ENCODE measurements at places on chromosomes 1 and 21.

DNA sequence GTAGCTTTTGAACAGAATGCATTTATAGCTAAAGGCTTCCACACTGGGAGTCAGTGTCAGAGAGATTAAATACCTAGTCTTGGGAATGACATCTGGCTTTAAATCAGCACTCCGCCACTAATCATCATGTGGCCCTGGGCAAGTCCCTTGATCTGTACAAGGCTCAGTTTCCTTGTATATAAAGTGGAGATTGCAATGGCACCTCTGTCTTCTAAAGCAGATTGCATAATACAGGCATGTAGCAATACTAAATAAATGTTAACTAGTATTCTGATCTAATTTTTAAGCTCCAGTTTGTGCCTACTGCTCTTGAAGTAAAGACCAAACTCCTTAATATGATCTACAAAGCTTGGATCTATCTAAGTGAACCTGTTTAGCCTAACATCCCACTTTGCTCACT is 249.4 kb downstream of the PLPP3 start:
- DNase-seq = no peak

- DNase-seq = no peak
Measured at GRCh38 chr21:43020177-43020576, 45.8 kb downstream of the PKNOX1 start.

DNA sequence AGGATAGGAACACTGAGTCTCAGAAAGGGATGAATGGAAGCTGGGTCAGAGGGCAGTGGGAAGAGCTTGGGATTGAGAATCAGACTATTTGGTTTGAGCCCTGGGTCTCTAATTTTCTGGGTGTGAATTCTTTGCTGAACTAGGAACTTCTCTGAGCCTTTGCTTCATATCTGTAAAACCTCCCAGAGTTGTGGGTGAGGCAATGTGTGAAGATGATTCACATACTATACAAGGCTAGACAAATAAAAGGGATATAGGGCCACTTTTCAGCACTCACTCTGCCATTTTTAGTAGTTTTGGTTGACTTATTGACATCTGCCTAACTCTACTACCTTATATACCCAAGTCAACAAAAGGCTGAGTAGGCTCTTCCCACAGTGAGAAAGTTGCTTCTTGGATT is 77.7 kb upstream of the JUN start:
- DNase-seq = no peak

GRCh38 chr1:89998306-89998705 is 3.4 kb downstream of the ZNF326 start:
- no peak for DNase-seq

GRCh38 chr1:227072991-227073390 is 132.9 kb downstream of the COQ8A start:
- DNase-seq = no peak

DNA sequence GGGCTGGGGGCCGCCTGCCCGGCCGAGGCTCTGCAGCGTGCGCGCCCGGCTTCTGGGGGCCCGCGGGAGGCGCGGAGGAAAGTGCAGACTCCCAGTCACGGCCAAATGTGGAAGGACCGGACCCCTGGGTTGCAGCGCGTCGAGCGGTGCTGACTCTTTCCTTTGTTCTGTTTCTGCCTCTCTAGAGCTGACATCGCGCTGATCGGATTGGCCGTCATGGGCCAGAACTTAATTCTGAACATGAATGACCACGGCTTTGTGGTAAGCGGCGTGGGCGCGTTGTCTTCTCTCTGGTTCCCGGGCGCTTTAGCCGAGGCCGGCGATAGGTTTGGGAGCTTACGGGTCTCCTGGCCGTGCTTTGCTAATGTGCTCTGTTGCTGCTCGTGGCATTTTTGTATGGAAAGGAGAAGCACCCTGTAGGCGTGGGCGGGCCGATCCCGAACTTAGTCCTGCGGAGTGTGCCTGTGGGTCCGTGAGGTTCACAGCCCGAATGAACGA is 629 bp downstream of the PGD start:
- no peak for DNase-seq

GRCh38 chr1:39196244-39197215 is 8.0 kb upstream of the MACF1 start:
- DNase-seq = no peak

DNA sequence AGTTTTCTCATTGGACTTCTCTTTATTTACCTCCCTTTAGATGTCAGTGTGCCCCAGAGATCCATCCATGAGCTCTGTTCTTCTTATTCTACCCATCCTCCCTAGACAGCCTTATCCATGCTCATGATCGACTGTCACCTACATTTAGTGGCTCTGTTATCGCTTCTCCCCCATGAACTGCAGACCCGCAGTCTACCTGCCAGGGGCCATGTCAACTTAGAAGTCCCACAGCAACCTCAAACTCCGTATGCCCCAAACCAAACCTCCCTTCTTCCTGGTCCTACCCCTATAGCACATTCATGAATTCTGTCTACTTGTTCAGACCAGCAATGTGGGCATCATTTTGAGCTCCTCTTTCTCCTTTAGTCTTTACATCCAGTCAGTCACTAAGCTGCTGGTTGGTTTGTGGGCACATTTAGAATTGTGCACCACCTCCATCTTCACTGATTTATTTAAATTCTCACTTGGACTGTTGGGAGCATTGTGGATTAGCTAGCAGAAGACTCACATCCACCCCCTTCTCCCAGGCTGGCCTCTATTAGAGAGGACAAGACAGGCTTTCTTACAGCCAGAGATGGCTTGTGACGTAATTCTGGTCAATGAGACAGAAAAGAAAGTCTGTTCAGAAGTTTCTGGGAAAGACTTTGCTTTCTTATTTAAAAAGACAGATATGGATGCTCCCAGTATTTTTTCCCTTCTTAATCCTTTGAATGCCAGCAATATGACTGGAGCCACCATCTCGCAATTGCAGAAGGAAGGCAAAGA is 19.1 kb downstream of the C1orf116 start:
- DNase-seq = no peak

GRCh38 chr1:21104683-21105082 is 72.0 kb downstream of the EIF4G3 start:
- DNase-seq = no peak

DNA sequence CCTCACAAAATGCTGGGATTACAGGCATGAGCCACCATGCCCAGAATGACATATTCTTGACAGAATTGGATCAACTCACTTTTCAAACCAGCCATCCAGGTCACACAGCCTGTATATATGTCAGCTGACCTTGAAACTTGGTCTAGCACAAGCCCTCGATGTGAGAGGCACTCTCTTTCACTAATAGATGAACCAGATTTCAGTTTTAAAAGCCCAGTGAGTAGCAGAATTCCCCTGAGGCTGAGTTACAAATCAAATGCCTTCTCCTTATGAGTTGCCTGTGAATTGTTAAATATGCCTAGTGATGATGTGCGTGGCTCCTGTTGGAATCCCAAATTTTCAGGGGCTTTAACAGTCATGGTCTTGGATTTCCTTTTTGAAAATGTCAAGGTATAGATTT is 88.7 kb downstream of the CD247 start:
- no peak for DNase-seq

GRCh38 chr21:32957545-32957944 is 68.2 kb upstream of the OLIG2 start:
- no peak for DNase-seq

- peak; percentile 82 for DNase-seq
Measured at GRCh38 chr1:44029260-44029910, 1.9 kb downstream of the SLC6A9 start.

- DNase-seq = no peak
Measured at GRCh38 chr21:31335957-31336738, 7.9 kb downstream of the TIAM1 start.

DNA sequence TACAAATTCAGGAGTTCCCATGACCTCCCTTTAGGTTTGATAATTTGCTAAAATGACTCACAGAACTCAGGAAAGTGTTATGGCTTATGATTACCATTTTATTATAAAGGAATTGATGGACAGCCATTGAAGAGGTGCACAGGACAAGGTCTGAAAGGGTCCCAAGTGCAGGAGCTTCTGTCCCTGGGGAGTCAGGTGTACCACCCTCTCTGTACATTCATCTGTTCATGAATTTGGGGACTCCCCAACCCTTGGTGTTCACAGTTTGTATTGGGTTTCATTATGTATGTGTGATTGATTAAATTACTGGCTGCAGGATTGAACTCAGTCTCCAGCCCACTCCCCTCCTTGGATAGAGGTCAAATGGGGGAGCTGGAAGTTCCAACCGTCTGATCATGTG is 10.8 kb upstream of the IL10RB start:
- DNase-seq = no peak

- no peak for DNase-seq
Measured at GRCh38 chr1:9191231-9191630, 43.3 kb upstream of the H6PD start.

DNA sequence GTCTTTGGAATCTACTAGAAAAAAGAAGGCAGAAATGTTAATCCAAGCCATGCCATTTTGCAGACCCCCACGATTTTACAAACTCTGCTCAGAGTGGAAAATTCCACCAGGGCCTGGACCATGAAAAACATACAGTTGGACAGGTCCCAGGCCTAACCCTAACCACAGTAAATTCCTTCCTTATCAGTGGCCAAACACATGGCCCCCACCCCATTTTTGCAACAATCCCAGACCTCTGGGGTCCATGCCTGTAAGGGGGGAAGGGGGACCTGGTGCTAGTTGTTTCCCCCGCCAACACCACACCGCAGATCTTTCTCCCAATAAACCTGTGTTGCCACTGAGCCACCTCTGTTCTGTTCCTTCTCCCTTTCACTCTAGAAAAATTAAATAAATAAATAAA is 1352.7 kb downstream of the AMY1C start:
- DNase-seq = no peak

GRCh38 chr1:50877641-50878040 is 82.4 kb downstream of the FAF1 start:
- no peak for DNase-seq

- DNase-seq = no peak
Measured at GRCh38 chr1:69645477-69645876, 77.8 kb downstream of the LRRC7 start.

GRCh38 chr1:29197993-29198392 is 16.3 kb upstream of the SRSF4 start:
- DNase-seq = no peak

GRCh38 chr1:190507357-190507756 is 29.7 kb upstream of the BRINP3 start:
- DNase-seq = no peak

- no peak for DNase-seq
Measured at GRCh38 chr1:183632114-183632513, 3.5 kb downstream of the ARPC5 start.

- no peak for DNase-seq
Measured at GRCh38 chr1:46637444-46638083, 21.0 kb upstream of the MOB3C start.

DNA sequence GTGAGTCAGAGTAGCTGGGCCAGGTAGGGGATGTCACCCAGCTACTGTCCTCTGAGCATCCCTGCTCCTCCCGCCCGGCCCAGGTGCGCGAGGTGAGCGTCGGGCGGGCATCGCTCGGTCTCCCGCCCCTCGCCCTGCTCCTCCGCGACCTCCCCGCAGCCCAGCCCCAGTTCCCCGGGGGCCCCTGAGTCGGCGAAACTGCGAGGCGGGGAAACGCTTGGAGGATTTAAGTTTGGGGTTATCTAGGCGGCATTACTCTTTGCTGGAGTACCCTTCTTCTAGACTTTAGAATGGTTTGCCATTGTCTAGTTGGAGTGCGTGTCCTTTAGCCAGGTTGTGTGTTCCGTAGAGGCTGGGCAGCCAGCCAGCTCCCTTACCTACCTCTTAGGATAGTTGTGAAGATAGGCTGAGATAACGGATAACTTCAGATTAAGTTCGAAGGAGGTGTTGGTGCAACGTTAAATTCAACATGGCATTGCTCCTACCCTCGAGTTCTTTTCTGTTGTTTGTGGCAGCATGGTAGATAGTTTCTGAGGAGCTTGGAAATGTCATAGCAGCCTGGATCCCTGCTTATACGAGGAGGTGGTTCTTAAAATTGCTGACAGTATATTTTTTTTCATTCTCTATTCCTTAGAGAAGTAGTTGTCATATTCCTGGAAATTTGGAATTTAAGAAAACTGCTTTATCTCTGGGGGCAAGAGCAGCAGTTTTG is 697 bp downstream of the AGO3 start:
- DNase-seq = peak; percentile 10

DNA sequence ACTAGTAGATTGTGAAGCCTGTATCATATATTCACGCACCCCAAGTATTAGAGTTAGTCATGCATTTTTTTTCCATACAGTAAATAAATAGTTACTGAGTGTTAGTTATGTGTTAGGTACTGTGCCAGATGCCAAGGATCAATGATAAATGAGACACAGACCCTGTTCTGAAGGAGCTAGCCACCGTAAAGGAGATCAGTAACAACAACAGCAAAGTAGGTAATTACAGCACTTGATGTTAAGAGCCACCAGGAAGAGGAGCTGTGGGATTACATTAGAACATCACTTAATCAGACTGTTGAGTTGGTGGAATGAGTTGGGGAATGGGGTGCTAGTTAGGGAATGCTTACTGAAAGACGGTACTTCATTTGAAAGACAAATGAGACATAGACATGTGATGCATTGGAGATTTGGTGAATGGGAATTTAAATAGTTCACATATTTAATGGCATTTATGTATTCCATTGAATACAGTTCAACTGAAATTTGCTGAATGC is 21.0 kb downstream of the PRKAA2 start:
- DNase-seq = no peak

DNA sequence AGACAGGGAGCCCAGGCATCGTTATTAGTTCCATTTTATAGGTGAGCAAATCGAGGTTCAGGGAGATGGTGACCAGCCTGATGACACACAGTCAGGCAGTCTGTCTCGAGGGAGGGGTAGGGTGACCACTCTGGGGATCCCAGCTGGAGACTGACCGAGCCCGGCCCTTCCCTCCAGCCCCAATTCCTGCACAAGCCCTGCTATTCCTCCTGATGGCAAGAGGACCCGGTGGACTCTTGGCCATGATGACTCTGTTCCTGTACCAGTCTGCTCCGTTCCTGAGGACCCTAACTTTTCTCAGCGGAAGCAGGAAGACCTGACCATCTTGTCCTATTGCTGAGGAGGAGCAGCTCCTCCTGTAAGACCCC is 391 bp downstream of the AGT start:
- DNase-seq = no peak

- DNase-seq = no peak
Measured at GRCh38 chr1:66758241-66758755, 6.0 kb downstream of the DYNLT5 start.

DNA sequence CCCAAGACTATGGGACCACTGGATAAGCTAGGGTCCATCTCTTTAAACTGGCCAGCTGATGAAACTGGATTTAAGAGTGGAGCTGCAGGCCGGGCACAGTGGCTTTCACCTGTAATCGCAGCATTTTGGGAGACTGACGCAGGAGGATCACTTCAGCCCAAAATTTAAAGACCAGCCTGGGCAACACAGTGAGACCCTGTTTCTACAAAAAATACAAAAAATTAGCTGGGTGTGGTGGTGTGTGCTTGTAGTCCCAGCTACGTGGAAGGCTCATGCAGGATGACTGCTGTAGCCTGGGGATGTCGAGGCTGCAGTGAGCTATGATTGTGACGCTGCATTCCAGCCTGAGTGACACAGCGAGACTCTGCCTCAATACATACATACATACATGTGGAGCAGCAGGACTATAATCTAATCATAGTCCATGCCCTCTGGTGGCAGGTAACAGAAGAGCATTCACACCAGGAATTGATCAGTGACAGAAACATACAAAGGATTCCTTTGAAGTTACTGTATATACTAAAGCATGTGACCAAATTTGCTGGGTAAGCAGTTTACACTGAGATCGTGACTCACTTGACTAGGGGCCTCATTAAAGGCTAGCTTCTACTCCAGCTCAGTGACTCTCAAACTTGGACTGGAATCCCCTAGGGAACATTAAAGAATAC is 101.5 kb upstream of the SLFNL1 start:
- peak; percentile 54 for DNase-seq

GRCh38 chr1:162562470-162562828 is 927 bp downstream of the UAP1 start:
- DNase-seq = no peak

GRCh38 chr1:209107535-209107934 is 476.0 kb upstream of the CAMK1G start:
- DNase-seq = no peak
